ENCODE measurements at places on chromosomes 13 and 19.

DNA sequence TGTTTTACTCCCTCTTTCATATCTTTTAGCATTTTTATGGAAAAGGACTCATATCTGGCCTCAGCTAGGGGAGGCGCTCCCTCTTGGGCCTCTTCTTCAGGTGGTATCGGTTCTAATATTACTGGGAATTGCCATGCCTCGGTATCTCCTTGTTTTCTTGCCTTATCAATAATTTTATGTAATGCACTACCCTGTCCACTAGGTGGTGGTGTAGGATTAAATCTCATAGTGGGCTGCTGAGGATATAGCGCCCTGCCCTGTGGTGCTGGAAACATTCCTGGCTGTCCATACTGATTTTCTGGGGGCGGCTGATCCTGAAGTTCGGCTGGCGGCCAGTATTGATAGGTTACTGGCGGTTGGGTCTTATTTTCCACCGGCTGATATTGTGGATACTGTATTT lies 35.8 kb downstream of the ZNF420 start:
- peak; percentile 7 for DNase-seq

- DNase-seq: no peak
Observed at GRCh38 chr19:4115818-4116385, 8.0 kb downstream of the MAP2K2 start.

DNA sequence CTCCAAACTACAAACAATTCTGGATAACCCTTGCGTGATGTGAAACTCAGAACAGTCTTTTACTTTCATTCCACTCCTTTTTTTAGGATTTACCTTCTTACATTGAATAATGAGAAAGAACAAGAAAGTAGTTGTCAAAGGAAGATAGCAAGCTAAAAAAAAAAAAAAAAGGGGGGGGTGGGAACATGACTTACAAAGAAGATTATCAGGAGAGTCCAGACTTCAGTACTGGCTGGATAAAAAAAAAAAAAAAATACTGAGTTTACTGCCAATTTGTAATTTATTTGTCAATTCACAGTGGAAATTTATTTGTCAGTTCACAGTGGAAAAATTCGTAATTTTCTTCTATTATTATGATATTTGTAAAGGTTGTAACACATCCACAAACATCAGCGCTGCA lies 792.4 kb upstream of the SLITRK5 start:
- no peak for DNase-seq

DNA sequence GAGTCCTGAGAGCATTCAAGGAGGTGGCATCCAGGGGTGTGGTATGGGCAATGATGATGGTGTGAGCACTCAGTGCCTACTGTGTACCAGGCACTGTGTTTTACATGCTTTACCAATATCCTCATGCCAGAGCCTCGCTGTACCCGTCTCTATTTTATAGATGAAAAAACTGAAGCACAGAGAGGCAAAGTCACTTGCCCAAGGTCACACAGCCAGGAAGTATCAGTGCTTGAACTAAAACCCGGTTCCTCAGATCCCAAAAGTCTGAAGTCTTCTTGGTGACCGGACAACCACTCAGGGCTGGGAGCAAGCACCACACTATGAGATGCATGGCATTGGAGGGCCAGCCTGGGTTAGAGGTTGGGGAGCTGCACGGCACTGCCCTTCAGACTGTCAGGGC lies 84.1 kb downstream of the CHST8 start:
- DNase-seq: no peak

DNA sequence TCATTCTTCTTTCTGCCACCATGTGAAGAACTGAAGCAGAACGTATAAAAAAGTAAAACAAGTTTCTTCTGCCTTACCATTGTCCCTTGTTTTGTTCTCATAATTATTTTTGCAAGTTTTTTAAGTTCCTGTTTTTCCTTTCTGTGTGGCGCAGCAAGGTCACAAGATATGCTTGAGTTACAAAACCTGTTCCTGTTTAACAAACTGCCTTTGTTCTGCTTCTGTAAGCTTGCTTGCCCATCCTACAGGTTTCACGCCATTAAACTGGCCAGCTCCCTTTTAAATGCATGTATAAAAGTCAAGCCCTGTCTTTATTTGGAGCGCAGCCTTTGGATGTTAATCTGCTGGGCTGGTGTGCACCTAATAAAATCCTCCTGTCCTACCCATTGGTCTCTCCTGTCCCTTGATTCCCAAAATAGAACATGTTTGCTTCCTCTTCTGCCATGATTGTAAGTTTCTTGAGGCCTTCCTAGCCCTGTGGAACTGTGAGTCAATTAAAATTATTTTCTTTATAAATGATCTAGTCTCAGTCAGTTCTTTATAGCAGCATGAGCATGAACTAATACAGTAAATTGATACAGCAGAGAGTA lies 1115.4 kb downstream of the SLITRK1 start:
- no peak for DNase-seq

- DNase-seq: no peak
Observed at GRCh38 chr13:98026457-98026857, 73.0 kb downstream of the IPO5 start.
